ENCODE measurements at places on chromosomes 1 and 21.

- DNase-seq, result no peak
Observed at GRCh38 chr1:202165267-202165941, 5.0 kb upstream of the PTPN7 start.

DNA sequence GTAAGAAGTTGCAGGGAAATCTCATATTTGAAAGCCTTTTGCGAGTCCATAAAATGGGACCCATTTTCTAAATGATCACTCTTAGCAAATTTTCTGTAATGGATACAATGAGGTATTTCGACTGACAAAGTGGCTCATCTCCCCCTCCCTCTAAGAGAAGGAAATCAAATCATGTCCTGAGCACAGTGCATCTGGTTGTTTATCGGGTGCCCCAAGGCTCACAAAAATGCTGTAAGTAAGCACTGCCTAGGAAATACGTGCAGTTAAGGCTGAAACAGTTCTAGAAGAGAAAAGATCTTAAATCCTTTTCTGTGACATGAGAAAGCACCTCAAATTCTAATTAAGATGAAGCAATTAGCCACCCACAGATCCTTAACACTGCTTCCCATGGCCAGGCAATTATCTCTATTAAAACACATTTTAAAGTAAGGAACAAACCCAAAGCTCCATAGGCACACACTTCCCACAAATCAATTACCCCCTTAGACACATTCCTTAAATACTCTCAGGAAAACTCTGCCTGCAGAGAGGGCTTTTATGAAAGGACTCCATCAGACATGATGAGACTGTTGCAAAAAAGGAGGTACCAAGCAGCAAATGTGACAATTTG is 216.3 kb downstream of the KCNH1 start:
- no peak for DNase-seq

DNA sequence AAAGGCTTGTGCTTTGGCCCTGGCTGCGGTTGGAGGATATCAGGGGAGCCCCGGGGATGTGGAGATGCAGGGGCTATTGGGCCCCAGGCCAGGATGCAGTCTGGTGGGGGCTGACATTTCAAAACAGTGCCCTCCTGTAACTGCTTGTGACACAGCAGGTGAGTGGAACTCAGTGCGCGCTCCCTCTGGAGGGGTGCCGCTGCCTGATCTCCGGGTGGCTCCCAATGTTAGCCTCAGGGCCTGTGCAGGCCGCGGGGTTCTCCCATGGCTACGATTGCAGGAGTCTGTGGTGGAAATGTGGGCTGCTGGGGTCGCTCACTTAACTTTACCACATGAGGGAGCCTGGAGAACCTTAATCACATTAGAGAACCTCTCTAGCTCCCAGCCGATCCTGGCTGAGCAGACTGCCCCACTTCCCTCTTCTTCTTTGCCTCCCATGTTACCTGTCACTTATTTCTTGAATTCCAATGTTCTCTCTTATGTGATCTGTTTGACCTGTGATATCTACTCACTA is 163.2 kb downstream of the FMN2 start:
- DNase-seq, result no peak

- DNase-seq, result peak; percentile 49
Observed at GRCh38 chr1:75937034-75937433, 4.8 kb upstream of the ASB17 start.

DNA sequence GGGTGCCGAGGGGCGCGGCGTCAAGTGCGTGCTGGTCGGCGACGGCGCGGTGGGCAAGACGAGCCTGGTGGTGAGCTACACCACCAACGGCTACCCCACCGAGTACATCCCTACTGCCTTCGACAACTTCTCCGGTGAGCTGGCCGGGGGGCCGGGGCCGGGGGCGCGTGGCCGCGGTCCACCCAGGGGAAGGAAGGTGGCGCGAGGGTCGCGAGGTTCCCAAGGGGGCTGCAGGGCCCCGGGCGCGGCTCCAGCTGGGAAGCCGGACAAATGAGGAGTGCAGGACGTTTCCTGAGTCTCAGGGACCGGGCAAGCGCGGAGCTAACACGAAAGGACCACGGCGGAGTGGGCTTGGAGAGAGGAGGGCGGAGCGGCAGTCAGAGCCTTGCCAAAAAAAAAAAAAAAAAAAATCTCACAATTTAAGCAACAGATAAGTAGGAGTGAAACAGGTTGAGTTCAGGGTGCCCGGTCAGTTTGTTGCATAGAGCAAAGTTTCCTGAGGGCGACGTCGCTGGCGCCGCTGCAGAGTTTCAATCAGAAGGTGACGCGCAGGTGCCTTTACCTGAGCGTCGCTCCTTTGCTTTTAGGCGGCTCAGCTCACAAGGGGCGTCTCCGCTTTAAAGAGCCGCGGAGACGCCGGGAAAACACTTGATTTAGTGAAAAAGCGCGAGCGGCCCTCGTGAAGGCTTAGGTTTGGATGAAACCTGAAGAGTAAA is 750 bp downstream of the RHOU start:
- DNase-seq, result peak; percentile 5

DNA sequence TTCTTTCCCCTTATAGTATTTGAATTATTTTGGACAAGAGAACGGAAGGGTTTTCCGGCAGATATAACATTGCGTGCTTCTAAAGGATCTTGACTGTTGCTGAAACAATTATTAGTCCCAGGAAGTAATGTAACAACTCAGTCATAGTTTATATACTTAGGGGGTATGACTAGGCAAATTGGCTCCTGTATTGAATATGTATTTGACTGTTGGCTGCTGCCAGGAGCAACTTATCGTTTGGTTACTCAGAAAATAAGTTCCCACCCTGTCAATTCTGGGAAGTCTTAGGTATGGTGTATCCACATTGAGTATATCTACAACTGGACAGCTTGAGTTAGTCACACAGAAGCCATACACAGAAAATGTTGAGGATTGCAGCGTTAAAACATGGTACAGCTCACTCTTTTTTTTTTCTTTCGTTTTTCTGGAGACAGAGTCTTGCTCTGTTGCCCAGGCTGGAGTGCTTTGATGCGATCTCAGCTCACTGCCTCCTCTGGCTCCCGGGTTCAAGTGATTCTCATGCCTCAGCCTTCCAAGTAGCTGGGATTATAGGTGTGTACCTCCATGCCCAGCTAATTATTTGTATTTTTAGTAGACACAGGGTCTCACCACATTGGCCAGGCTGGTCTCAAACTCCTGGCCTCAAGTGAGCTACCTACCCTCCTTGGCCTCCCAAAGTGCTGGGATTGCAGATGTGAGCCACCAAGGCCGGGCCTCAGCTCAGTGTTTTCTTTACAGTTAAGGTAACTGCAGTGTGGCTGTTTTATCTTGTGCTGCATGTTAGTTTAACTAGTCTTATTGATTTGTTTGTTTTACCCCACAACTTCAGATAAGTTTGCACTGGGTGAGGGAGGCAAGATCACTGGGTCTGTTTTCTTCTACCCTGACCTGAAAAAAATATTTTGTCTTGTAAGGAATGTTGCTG is 10.2 kb downstream of the SMAP2 start:
- DNase-seq, result peak; percentile 90

GRCh38 chr1:151199873-151200581 is 1.7 kb downstream of the PIP5K1A start:
- DNase-seq, result peak; percentile 89

- no peak for DNase-seq
Observed at GRCh38 chr1:50633465-50633864, 210.2 kb upstream of the DMRTA2 start.

DNA sequence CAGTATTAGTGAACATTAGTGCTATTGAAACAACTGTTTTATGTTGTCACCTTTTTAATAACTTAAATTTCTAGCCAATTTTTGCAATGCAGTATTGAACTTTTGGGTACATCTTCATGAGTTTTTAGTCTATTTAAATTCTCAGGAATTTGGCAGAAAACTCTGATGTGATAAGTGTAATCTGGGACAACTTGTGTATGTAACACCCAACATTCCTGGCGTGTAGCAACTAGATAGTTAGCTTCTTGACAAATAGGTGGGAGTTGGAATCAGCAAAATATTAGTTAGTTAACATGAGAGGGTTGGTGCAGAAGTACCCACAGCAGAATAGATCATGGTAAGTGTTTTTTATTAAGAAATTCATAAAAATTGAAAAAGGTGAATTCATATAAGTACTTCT is 111.6 kb downstream of the ITSN1 start:
- no peak for DNase-seq
